ENCODE measurements at places on chromosomes 4 and X.

DNA sequence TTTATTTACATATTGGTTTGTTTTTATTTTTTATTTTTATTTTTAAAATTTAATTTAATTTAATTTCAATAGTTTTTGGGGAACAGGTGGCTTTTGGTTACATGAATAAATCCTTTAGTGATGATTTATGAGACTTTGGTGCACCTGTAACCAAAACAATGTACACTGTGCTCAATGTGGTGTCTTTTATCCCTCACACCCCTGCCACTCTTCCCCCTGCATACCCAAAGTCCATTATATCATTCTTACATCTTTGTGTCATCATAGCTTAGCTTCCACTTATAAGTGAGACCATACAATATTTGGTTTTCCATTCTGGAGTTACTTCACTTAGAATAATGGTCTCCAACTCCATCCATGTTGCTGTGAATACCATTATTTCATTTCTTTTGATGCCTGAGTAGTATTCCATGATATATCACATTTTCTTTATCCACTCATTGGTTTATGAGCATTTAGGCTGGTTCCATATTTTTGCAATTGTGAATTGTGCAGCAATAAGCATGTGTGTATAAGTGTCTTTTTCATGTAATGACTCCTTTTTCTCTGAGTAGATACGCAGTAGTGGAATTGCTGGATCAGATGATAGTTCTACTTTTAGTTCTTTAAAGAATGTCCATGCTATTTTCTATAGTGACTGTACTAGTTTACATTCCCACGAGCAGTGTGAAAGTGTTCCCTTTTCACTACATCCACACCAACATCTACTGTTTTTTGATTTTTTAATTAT lies 157.1 kb downstream of the CPXCR1 start:
- no peak for DNase-seq

DNA sequence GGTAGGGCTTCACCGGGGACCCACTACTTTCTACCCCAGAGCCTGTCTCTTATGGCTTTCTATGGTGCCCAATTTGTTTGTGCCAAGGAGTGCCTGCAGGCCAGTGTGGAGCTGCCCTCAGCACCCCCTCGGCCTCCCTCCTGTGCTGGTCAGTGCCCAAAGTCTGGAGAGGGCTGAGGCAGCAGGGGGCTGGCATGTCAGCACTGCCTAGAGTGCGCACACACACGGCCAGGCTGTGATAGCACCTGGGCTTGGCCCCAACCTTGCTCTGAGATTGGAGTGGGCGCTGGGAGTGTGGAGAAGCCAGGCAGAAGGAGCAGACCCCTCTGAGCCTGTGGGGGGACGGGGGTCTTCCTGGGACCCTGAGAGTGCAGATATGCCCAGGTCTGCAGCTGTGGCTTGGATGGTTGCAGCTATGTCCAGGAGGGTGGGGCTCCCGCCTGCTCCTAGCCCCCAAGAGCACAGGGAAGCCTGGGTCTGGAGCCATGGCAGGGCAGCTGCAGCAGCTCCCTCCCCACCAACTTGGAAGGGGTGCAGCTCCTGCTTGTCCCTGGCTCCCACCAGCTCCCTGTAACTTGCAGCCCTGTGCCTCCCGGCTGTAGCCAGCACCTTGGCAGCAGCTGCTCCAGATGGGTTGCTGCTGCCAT lies 46.3 kb downstream of the GAGE1 start:
- no peak for DNase-seq

GRCh38 chr4:56684320-56685050 lies 3.4 kb upstream of the HOPX start:
- DNase-seq, result no peak

GRCh38 chrX:65635822-65636221 lies 31.6 kb upstream of the MSN start:
- DNase-seq, result no peak

DNA sequence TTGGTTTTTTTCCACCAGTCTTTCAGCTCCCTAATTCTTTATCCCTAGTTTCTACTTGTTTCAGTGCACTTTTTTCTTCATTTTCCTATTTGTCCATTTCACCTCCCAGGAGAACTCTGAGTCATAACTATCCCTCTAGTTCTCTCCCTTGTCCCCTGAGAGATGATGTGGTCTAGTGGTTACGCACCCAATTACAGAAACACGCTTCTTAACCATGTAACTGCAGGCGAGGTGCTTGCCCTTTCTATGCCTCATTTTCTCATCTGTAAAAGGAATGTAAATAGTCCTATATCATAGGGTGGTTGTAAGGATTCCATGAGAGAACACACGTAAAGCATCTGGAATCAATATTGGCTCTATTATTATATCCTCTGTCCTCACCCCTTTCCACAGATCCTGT lies 8.8 kb upstream of the GRPR start:
- DNase-seq, result no peak

DNA sequence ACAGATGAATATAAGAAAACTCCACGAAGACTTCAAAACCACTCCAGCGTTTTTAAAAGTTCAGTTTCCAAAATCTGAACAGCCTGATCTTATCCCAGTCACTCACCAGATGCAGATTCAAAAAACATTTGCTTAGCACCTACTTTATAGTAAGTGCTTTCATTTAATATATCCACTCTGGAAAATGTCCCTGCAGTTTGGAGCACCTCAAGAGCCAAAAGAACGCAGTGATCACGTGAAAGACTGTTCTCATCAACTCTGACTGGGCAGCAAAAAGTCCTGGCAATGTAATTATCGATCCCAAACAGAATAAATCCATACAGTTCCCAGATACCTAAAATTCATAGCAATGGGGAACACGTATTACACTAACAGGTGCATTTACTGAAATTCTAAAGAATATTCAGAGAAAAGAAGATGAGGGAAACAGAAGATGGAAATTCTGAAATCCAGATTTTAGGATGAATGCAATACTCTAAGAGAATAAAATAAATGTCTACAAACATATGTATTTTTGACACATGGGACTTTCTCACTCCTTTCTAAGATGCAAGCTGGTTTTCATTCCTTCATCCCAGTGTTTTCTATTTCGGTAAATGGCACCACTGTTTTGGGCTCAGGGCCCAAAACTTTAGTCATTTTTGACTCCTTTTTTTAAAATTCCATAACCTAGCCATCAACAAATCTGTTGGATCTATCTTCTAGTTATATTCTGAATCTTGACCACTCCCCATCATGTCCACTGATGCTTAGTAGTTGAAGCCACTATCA lies 13.9 kb downstream of the ATP8A1 start:
- no peak for DNase-seq

GRCh38 chr4:140637836-140638235 lies 69.1 kb upstream of the UCP1 start:
- DNase-seq, result peak; percentile 36

GRCh38 chr4:137463377-137464003 lies 68.8 kb downstream of the PCDH18 start:
- DNase-seq, result no peak

GRCh38 chr4:100189820-100190642 lies at the start of gene DDIT4L:
Gene DDIT4L (minus strand): TSS chr4:100190468. CDS start chr4:100189983, 485 bp downstream.
- DNase-seq, result peak; percentile 27

GRCh38 chr4:15470128-15470475 lies 420 bp downstream of the CC2D2A start:
- no peak for DNase-seq

DNA sequence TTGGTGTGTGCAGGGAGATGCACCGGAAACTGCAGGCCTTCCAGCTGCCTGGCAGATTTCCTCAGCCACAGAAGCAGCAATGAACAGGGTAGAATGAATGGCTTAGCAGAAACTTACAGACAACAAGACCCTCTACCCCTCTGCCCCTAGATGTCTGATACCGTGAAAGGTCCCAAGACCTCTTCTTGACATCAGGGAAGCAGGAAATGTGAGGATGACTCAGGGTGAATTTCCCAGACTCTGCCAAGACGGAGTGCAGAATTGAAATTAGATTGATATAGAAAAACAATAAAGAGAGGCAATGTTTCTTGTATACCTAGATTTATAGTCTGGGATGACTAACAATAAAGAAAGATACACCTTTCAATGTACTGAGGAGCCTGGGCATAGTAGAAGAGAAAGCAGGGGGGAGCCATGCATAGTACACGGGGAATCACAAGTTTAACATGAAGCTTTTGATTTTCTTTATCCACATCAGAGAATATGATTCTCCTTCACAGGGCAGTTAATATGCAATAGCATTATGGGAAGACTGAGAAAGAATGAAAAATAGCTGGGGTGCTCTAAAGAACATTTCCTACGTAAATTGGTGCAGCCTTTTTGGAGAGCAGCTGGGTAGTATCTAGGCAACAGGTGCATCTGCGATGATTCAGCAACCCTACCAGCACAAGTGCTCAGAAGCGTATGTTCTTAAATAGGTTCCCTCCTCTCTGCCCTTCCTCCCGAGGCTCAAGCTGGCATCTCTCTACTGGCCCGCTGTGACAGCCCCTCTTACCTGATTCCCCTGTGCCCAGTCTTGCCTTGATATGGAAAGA lies 18.3 kb upstream of the CXCR3 start:
- DNase-seq, result peak; percentile 45

- DNase-seq, result no peak
Observed at GRCh38 chr4:186345184-186345583, 79.2 kb downstream of the F11 start.

DNA sequence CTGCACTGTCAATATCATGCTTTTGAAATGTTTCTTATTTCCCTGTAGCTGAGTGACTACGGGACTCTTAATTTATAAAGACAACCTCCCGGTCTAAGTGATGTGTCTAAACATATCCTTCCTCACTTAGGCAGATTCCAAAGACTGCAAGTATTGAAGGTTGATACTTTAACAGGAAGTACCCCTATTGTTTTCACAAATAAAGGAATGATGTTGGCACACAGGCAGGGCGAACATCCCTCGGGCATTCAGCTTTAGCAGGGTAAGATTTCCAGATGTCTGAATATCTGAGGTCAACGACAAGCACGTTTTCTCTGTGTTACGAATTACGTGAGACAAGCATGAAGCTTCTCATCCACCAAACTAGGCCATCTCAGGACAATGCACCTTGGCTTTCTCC lies 638.0 kb upstream of the FRG1 start:
- DNase-seq, result no peak

- DNase-seq, result no peak
Observed at GRCh38 chr4:74665876-74666275, 128.4 kb downstream of the BTC start.

DNA sequence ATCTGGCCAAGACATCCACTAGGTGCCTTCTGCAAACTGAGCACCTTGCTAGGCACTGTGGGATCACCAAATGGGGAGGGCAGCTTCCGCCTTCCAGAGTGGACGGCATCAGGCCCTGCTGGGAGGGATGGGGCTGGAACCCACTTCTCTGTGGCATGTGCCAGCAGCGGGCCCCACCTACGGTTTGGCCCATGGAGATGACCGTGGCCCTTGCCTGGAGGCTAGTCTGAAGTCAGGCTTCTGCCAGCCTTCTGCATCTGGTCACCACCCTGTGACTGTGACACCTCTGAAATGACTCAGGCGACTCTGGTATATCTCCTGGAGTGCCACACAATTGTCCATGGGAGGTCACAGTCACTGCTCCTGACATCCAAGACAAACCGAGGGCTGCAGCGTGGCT lies 7.2 kb downstream of the SSR4 start:
- DNase-seq, result no peak

GRCh38 chr4:164116286-164116685 lies 621.8 kb downstream of the TMA16 start:
- DNase-seq, result no peak

- DNase-seq, result no peak
Observed at GRCh38 chr4:184479516-184479950, 5.2 kb upstream of the IRF2 start.

DNA sequence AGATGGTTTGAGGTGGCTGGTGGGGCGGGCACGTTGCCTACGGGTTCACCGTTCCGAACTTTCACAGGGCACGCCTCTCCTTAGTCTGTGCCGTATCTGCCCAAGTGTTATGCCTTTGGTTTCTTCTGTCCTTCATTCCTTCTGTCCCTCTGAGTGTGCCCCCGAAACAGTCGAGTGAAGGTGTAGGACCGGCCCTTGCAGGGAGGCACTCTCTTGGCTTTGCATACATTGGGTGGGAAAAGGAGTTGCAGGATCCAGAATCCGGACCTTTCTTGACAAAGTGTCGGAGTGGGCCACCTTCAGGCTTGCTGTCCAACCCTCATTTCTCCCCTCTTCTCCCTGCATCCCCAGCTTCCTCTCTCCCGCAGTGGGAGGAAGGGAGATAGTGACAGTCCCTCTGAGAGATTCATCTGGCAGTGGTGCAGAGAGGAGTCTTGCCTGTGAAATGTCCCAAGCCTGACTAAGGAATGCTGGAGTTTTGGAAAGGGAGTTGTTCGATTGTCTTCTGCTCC lies 569 bp downstream of the ARFIP1 start:
- DNase-seq, result no peak

DNA sequence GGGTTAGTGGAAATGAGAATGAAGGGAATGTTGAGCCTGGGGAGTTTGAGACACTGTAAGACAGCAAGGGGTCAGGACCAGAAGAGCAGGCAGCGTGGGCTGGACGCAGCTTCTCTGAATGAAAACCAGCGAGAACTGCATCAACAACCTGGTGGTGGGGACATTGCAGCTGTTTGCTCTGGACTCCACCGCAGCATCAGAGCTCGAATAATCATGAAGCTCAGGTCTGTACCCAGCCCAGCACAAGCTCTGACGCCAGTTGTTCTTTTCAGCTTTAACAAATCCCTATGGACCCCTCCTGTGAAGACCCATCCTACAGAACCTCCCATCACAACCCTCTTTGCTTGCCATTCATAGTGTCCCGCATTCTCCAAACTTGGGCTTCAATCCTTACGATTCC lies 106.8 kb upstream of the PNPLA4 start:
- DNase-seq, result no peak

GRCh38 chr4:15021946-15022345 lies 19.7 kb downstream of the CPEB2 start:
- no peak for DNase-seq

GRCh38 chr4:40656201-40656863 lies 26.7 kb upstream of the RBM47 start:
- no peak for DNase-seq

DNA sequence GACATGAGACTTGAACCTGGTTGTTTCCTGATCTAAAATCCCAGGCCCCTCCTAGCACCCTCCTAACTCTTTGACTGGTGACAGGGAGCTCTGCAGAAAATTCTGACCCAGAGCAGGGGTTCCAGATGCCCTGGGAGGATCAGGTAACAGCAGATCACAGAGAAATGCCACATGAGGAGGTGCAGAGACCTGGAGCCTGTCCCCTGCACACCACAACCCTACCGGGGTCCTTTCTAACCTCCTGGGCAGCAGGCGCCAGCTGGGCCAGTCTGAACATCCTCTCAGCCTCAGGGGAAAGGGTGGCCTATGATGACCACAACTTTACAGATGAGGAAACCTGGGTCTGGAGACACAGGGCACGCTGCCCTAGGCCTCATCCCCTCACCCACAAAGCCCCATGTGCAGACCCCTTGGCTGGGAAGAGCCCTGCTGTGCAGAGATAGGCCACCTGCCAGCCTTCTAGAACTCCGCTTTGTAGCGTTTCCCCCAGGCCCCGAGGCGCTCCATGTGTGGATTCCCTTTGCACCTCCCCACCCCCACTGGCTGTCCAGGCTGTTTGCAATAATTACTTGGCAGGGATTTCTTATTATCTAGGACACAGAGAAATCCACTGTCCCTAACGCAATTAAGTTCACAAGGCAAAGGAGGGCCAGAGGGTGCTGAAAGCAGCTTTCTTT lies 36.5 kb downstream of the WDR1 start:
- no peak for DNase-seq
